ENCODE measurements at places on chromosomes 7 and 10.
A peak's percentile ranks its signal among the peaks of the same experiment; 100 is the strongest.

GRCh38 chr10:101041252-101041761 lies 10.3 kb downstream of the SFXN3 start:
- peak; percentile 45 for DNase-seq

GRCh38 chr7:137547485-137547884 lies 204.0 kb upstream of the PTN start:
- no peak for DNase-seq

DNA sequence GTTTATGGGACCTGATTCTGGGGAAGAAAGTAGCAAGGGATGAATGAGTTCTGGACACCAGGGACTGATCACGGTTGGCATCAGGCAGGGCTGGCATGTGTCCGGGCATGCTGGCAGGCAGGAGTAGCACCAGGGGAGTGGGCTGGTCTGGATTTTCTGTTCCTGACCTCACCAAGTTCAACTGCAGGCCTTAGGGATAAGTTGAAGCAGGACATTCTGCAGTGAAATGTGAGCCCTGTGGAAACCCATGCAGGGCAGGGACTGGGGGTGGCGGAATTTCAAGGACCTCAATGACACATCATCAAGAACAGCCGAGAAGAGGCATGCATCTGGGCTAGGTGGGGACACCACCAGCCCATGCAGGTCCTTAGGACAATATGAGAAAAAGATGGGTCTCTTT lies 80.2 kb upstream of the ADAM12 start:
- no peak for DNase-seq

DNA sequence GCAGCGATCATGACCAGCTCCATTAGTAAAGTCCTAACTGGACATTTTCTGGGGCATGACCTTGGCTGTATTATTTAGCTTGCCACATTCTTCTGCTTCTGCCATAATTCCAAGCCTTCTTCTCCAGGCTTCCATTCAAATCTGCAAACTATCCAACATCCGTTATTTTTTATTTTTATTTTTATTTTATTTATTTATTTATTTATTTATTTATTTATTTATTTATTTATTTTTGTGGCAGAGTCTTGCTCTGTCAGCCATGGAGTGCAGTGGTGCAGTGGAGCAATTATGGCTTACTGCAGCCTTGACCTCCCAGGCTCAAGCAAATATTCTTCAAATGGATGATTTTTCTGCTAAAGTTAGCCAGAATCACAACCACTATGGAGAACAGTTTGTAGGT lies 187.2 kb upstream of the CDK1 start:
- DNase-seq, result no peak

- DNase-seq, result no peak
Observed at GRCh38 chr7:56079450-56080185, 13.1 kb downstream of the PHKG1 start.

DNA sequence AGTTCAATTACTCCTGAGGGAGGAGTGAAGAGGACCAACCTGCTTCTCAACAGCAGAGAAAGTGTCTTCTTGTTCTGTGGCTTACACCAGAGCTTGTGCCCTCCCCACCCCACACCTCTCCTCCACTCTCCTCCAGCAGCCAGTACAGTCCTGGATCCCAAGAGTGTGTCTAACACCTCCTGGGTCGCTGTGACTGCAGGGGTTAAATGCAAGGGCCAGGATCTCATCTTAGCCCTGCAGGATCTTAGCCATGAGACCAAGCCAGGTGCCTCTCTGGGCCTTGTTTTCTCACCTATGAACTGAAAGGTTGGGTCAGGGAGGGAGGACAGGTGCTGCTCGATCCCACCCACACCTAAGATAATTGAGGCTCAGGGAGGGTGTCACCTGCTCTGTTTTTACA lies 34.5 kb upstream of the MSRB2 start:
- no peak for DNase-seq

- no peak for DNase-seq
Observed at GRCh38 chr10:3811291-3811870, 26.4 kb upstream of the KLF6 start.

GRCh38 chr7:21355406-21355874 lies 72.4 kb upstream of the SP4 start:
- no peak for DNase-seq

- no peak for DNase-seq
Observed at GRCh38 chr7:91892821-91893340, 12.4 kb upstream of the MTERF1 start.

GRCh38 chr7:111855161-111855841 lies 293.0 kb upstream of the IMMP2L start:
- DNase-seq, result no peak

DNA sequence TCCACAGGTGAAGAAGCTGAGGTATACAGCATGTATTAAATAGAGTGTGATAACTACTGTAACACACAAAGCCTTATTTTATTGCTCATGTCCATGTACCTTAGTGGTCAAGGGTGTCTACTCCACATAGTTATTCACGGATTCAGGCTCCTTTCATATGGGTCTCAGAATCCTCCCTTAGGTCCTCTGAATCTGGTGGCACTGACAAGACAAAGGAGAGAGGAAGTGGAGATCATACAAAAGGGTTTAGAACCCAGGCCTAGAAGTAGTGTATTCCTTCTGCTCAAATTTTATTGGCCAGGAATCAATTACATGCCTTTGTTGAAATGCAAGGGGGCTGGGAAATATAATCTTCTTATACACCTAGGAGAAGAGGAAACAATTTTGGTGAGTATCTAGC lies 164.6 kb downstream of the PTEN start:
- DNase-seq, result no peak

- no peak for DNase-seq
Observed at GRCh38 chr7:55206235-55207029, 158.7 kb upstream of the LANCL2 start.

DNA sequence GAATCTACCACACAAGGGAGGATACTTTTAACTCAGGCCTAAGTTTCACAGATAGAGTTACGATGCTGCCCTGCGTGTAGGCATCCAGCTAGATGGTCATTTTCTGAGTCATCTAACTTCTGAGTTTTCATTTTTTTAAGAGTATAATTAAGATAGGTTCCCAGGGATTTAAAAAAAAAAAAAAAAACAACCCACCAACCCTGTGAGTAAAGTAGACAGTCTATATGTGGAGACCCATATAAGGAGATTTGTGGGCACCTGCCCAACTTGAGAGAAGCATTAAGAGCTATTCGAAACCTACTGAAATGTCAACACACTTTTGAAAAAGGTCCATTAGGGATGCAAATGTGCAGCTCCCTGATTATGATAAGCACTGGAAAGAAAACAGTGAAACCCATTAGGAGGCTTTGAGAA lies 257.3 kb downstream of the TRIL start:
- no peak for DNase-seq

GRCh38 chr10:71582019-71582418 lies 137.6 kb downstream of the C10orf105 start:
- no peak for DNase-seq

DNA sequence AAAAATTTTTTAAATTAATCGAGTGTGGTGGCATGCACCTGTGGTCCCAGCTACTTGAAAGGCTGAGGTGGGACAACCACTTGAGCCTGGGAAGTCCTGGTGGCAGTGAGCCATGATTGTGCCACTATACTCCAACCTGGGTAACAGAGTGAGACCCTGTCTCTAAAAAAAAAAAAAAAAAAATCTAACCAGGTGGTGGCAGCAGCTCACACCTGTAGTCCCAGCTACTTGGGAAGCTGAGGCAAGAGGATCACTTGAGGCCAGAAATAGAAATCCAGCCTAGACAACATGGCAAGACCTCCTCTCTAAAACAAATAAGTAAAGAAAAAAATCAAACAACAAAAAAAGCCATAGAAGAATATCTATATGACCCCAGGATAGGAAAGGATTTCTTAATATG lies 3.6 kb upstream of the MYOF start:
- no peak for DNase-seq

- DNase-seq, result no peak
Observed at GRCh38 chr10:80165173-80165572, 32.6 kb downstream of the PLAC9 start.

DNA sequence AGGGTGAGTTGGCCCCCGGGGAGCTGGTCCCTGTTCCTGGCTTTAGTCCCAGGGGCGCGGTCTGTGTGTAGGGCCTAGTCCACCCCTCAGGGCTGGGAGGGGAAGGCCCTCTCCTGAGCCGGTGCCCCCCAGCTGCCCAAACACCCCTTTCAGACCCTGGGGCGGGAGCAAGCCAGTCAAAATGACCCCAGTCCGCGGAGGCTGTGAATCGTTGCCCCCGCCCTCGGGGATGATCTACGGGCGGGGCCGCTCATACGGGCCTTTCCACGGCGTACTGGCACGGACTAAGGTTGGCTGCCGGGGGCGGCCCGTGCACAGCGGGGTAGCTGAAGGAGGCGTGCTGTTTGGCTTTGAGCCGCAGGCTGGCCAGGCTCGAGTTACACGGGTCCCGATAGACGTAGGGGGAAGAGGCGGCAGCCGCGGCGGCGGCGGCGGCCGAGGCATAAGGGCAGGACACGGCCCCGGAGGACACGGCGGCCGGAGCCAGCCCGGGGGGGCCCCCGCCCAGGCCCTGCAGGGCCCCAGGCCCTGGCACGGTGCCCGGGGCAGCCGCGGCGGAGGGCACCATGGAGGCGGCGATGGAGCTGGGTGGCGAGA lies 4.3 kb downstream of the ELOVL3 start:
- peak; percentile 37 for DNase-seq

Data from NCI-H1930 (cell line).